ENCODE measurements at places on chromosomes 12 and 14.

DNA sequence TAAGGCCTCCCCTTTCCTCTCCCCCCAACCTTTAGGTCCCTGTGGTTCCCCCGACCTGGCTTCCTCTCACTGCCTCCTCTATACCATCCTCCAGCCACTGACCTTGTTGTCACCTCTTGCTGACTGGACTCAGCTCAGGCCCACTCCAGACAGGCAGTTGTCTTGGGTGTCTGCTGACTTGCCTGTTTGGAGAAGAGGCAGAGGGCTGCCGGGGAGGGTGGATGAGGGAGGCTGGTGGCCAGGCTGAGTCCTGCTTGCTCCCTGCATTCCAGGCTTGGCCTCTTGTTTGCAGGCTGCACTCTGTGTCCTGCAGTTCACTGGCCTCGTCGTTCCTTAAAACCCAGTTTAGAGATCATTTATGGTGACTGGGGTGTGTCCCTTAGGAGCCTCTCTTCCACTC, 31.0 kb upstream of the RD3L start:
- no peak for DNase-seq

- no peak for DNase-seq
Observed at GRCh38 chr12:75665216-75665615, 153.8 kb upstream of the KRR1 start.

DNA sequence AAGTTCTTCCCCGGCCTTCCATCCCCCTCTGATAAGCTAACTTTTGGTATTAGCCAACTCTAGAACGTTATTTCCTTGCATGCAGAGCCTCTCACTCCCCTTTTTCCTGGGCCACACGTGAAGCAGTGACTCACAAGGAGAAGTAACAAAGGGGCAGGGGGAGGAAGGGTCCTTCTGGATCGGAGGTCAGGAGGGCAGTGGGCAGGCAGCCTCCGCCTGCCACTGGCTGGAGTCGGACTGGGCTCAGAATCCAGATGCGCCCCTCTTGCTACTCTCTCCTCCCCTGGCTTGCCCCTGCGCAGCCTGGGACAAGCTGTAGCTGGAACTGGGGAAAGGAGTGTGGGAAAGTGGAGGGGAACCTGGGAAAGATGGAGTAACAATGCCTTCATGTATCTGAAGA, 55.0 kb downstream of the TPCN1 start:
- no peak for DNase-seq

DNA sequence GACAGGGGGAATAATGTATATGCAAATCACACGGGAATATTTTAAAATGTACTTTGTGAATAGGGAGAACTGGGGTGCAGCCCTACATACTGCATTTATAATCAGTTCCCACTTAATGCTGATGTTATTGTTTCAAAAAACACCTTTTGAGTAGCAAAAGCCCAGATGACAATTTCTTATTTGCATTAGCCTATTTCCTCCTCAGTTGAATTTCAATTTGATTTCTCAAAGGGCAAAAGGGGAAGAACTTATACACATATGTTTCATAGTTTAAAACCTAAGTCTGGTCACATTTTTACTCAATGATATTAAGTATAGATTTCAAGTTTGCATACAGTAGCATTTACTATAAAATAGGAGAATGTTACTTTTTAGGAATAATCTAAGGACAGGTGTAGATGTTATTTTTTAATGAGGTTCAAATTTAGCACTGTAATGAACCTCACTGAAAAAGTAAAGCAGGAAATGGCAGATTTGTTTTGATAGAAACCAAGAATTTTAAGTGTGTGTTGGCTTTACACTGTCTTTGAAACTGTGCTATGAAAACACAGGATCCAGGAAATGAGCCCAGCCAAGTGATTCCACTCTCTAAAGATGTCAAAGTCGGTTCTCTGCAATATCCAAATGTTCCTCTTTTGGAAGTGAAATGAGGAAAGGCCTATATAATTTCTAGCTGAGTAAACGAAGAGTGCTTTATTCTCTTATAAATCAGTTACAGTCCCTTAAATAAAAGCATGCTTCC, 367.4 kb downstream of the BTG1 start:
- DNase-seq, result no peak

DNA sequence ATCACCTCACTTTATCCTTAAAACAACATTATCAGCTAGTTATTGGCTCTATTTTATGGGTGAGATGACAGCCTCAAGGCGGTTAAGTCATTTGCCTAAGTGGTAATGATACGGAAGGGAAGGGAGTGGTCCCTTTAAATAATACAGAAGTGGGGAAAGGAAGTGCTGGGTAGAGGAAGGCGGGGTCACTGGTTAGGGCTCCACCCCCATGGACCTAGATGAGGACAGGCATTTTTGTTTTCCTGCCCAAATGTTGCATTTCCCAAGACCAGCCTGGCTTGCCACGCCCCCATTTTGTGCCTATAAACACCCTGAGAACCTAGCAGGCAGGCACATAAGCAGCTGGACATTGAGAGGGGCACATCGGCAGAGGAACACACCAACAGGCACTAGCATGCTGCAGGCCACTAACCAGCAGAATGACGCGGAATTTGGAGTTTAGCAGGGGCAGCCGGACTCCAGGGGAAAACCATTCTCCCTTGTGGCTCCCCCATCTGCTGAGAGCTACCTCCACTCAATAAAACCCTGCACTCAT, 100.9 kb downstream of the EPS8 start:
- peak; percentile 42 for DNase-seq

DNA sequence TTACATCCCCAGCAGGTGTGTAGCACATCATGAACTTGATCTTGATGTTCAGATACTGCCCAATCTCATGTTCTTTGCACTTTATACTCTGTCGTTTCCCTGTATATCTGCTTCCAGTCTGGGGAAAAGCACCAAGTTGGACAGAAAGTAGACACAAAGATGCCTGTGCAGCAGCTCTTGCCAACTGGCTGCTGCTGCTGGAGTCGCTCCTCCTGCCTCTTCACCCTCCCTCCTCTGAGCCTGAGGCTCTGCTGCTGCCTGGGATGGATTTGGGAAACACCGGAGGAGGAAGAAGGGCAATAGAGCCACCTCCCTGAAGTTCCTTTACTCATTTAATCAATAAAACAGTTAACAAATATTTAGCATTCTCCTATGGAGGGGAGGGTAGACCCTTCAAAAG, 32.4 kb downstream of the ADCK1 start:
- no peak for DNase-seq
